Activated CD8-positive, alpha-beta memory T cell treated with anti-CD3 and anti-CD28 coated beads for 1 hour (primary cell): ENCODE measurements at places on chromosomes 4 and X.

GRCh38 chrX:30787012-30787411 is 102.0 kb downstream of the TAB3 start:
- no peak for DNase-seq

DNA sequence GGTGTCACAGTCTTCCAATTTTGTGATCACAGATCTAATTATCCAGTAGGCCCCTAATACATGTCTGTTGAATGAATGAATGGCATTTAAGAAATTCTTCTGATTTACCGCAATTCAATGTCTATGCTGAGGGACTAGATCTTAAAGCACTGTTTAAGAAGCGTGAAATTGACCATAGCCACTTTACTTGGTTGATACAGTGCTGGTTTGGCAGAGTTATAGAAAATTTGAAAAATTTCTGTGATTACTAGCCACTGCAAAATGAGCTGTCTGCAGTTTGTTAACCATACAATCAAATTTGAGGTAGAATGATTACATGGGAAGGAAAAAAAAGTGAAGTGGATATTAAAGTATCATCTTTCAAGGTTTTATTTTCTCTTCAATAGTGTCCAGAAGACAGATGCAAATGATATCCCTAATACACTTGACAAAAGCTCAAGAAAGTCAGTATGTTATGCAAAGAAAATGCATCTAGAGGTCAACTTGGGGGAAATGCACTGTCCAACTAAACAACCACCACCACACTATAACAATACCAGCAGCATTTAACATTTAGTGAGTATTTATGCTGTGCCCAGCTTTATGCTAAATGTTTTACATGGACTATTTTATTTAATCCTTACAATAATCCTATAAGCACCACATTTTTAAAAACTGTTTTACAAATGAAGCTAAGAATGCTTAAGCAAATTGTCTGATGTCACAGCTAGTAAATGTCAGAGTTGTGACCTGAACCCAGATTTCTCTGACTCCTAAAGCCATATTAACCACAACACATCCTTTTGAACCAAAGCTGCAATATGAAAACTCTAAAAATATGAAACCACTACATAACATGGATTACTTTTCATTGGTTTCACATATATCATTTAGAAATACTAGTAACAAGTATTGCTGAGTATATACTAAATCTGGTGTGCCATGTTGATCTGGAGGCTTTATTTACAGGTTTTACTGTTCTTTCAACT is 217.9 kb upstream of the MAB21L2 start:
- DNase-seq = no peak

- DNase-seq = no peak
Observed at GRCh38 chr4:160372390-160372789, 1269.5 kb downstream of the RAPGEF2 start.

DNA sequence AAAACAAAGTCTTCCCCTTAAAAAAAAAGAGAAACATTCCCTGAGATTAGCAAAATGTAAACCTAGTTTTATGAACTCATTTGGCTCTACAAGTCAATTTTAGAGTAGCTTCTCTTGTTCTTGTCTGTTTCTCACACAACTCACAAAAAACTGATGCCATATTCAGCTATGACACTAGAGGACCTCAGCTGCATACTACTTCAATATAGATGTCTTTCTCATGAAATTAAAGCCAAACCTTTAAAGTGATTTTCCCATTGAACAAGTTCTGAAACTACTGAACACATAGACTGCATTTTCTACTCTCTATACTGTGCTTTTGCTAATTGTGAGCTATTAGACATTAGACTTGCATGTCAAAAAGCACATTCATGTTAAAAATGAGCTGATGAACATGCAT is 49.8 kb downstream of the TBCK start:
- DNase-seq = no peak

- DNase-seq = no peak
Observed at GRCh38 chr4:147078362-147078761, 132.7 kb upstream of the TTC29 start.

GRCh38 chr4:81495345-81495744 is 23.6 kb upstream of the RASGEF1B start:
- no peak for DNase-seq

DNA sequence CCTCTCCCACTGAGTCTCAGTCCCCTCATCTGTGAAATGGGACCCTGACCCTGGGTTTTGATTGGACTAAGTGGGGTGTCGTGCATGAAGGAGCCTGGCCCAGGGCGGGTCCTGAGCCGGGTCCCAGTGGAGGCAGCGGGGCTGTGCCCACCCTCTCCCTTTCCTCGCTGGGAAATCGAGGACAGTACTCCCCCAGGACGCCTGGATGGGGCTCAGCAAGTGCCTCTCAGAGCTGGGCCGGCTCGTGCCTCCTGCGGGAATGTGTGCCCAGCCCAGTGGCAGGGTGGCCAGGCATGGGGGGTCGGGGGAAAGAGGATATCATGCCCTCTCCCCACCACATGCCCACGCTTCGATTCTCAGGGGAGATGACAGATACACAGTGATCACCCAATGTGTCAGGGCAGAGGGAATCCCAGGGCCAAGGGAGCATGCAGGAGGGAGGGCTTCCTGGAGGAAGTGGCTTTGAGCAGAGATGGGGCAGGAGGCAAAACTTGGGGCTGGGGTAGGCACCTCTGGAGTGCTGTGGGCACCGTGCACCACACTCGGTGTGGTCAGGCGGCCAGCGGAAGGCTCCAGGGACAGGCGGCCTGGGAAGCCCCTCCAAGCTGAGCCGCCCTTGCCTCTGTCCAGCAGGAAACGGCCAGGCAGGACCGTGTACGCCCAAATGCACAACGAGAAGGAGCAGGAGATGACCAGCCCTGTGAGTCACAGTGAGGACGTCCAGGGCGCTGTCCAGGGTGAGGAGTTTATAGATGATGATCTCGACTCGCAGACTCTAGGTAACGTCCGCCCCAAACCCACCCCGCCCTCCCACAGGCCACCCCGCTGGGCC is 203.0 kb downstream of the AFAP1 start:
- no peak for DNase-seq

DNA sequence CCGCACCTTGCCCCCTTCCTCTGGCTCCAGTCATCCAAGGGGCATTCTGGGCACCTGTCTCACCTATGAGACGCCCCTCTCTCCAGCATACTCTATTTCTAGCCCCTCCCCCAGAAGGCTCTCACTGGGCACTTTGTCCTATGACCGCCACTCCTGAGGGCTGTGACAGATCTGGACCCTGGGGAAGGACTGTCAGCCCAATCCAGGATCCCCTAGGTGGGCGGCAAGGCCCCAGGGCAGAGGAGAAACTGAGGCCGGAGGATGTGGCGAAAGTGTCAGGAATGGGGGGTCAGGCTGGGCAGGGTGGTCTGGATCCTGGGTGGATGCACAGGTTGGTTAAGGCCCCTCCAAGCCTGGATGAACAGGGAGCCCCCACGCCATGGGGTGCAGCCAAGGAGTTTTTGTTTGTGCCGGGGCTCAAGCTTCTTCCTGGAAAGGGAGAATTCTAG is 16.2 kb upstream of the NAT8L start:
- no peak for DNase-seq

- no peak for DNase-seq
Observed at GRCh38 chr4:35087218-35087617, 1157.1 kb downstream of the ARAP2 start.

GRCh38 chrX:53374222-53374820 is 48.1 kb downstream of the SMC1A start:
- DNase-seq = no peak

GRCh38 chr4:8248091-8248490 is 21.5 kb upstream of the HTRA3 start:
- DNase-seq = no peak

DNA sequence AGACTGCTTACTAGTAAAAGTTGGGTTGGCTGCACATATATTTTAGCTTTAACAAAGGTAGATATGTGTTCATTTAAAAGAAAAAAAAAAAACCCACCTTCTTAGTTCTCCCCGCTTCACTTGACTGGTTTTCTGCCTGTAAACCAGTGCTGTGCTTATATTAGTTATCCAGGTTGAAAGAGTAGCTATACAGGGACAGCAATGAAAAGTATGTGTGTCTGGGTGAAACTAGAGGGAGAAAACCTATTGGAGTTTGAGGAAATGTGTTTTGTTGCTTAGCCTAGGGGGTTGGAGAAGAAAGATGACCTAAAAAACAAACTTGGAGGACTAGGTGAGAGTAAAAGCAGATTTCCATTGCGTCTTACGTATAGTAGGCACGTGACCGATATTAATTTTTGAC is 4.5 kb downstream of the JADE1 start:
- DNase-seq = no peak

DNA sequence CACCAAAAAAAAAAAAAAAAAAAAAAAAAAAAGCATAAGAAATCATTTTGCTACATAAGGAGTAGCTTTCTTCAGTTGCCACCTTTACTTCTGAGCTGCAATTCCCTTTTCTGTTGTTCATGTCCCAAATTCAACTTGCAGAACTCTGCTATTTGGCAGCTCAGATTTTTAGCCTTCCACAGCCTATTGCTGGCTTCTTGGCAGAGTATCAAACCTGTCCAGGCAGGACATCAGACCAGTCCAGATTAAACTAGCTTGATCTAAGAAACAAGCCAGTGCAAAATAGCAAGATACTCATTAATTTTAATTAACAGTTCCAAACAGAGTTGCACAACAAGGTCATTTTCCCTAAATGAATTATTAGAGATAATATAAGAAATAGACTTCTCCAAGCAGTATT is 123.6 kb upstream of the NR3C2 start:
- no peak for DNase-seq

DNA sequence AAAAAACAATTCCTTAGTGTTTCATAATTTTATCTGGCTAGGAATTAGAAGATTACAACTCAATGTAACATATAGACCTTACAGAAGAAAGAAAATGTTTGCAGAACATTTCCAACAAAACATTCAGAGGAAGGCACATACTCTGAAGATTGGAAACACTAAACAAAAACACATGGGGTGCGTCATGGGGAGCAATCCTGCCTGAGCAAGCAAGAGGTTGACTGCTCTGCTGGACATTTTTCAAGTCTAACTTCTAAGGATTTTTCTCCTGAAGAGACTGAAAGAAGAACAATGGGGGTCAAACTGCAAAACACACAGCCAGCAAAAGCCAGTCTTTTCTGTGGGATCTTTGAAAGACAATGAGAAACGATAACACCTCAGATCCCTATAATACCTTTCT is 182.8 kb downstream of the GUCY2F start:
- DNase-seq = no peak

DNA sequence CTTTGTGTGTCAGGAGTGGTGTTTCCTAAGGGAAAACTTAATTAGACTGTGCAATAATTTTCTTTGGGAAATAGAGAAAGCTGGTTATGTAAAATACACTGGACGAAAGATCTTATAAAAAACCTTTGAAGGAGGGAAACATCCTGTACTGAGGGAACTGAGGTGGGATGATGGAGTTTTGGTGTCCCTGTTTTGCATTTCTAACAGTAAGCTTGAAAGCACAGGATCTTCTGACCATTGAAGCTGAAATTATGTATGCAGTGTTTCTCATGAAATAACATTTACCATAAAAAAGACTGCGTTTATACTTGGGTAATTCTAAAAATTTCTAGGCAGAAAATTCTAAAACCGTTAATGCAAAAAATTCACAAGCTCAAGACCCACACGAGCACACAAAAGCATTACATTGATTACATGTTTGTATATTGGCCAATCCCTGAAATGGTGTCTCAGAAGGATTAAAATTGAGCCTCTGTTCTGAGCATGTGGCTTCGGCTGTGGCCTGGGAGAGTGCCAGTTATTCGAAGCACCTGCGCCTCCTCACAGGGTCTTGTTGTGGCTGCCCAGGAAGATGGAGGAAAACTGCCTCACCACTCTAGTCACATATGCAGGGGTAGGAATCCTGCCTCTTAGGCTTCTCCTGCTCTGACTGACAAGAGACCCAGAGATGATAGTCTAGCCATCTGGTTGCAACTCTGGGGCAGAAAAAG is 49.5 kb downstream of the JADE3 start:
- no peak for DNase-seq

DNA sequence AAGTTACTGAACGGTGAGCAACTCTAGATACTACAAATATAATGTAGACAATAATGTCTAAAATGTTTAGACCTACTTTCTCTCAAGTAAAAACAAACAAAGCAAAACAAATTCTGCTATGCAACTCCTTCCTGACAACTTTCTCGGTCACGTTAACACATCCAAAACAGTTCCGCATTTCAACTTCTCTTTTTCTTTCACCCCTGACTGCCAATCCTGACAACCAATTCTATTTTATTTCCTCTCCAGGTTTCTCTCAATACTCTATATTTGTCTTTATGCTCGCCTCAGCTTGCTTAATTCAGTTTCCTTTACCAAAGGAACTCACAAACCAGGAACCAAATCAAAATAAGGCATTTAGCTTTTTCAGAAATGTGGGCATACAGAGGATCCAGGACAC is 513.0 kb downstream of the FSTL5 start:
- no peak for DNase-seq

DNA sequence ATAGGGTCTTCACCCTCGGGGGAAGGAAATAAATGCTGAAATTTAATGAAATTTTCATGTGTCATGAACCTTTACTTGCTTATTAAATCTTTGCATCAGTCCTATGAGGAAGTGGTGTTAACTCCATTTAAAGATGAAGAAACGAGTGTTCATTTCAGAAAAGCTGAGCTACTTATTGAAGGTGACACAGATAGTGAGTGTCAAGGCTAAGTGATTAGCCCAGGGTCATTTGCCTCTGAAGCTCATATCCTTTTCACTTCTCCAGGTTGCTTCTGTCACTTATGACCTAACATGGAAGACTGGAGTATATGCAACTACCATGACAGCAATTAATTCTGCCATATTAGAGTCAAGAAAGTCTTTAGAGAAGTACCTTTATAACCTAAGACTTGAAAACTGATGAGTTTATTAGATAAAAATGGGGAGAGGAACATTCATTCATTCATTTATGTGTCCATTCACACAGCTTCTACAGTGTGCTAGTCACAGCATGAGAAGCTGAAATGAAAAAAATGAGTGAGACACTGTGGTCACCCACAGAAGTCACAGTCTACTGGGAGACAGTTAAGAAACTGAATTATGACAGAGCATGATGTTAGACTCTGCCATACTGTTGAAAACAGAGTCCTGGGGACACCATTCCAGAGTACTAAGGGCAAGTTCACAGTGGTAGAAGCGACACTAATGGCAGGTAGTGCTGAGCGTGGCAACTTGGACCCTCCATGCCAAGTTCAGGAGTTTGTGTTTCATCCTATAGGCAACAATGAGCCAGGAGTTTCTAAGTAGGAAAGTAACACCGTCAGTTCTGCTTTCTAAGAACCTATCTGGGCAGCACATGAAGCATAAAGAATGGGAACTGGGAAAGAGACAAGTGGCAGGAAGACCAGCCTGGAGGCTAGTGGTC is 21.3 kb downstream of the ALPK1 start:
- DNase-seq = no peak

DNA sequence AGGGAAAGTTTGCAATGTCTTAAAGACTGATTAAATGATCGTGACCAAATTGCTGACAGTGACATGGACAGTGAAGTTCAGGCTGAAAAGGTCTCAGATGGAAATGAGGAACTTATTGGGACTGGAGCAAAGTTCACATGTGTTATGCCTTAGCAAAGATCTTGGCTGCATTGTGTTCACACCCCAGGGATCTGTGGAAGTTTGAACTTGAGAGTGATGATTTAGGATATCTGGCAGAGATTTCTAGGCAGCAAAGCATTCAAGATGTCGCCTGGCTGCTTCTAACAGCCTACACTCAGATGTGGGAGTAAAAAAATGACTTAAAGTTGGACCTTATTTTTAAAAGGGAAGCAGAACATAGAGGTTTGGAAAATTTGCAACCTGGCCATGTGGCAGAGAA is 21.4 kb downstream of the SCARB2 start:
- no peak for DNase-seq
